ENCODE measurements at places on chromosomes 2 and 18.

DNA sequence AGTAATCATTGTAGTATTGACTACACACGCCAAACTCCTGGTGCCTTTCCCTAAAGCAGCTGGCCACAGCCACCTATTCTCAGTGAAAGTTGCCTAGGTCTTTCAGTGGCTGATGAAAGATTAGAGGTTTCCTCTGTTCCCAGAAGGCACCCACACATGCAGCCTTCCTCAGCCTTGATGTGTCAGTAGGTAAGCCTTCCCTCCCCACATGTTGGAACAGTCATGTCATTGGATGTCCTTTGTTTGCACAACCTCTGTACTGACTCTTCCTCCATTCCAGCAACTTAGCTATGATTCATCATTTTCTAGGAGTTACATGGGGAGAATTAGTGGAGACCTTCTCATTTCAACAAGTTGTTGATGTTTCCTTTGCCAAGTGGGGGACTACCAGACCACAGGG is 630.8 kb upstream of the SLC39A10 start:
- DNase-seq: no peak

GRCh38 chr18:49112664-49113063 is 161.9 kb upstream of the SMAD7 start:
- DNase-seq: no peak

DNA sequence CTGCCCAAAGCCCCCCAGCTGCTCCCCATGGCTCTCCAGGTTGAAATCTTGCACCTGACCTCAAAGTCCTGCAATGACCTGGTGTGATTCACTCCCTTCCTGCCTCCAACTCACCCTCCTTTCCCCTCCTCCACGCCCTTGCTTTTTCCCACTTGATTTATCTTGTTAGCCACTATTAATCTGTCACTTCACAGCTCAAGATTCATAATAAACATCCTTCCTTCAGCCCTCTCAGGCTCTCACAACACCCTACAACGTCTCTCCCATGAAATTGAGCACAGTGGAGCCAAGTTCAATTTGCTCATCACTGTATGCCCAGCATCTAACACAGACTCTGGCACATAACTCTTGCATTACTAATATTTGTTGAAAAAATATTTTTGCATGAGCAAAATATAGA is 85.6 kb upstream of the SLC35G4 start:
- DNase-seq: no peak

DNA sequence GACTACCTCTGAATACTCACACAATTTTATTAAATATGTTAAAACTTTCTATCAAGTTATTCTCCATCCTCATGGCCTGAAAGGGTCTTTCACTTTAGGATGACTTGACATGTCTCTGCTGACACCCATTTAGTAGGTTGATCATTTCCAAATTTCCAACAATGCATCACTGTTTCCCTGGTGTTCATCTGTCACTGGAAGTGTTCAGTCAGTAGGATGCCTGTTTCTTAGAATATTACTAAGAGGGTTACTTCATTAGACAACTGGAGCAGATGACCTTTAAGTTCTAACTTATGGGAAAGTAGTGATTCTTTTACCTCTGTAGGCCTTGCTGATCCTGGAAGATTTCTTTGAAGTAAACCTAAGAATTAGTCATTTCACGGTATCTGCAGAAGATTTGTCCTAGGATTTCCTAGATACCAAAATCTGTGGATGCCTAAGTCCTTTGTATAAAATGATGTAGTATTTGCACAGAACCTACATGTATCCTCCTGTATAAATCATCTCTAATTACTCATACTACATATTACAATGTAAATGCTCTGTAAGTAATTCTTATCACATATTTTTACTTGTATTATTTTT is 77.7 kb downstream of the MAP3K20 start:
- no peak for DNase-seq

GRCh38 chr18:34522603-34523002 is 187.5 kb upstream of the DTNA start:
- DNase-seq: no peak

DNA sequence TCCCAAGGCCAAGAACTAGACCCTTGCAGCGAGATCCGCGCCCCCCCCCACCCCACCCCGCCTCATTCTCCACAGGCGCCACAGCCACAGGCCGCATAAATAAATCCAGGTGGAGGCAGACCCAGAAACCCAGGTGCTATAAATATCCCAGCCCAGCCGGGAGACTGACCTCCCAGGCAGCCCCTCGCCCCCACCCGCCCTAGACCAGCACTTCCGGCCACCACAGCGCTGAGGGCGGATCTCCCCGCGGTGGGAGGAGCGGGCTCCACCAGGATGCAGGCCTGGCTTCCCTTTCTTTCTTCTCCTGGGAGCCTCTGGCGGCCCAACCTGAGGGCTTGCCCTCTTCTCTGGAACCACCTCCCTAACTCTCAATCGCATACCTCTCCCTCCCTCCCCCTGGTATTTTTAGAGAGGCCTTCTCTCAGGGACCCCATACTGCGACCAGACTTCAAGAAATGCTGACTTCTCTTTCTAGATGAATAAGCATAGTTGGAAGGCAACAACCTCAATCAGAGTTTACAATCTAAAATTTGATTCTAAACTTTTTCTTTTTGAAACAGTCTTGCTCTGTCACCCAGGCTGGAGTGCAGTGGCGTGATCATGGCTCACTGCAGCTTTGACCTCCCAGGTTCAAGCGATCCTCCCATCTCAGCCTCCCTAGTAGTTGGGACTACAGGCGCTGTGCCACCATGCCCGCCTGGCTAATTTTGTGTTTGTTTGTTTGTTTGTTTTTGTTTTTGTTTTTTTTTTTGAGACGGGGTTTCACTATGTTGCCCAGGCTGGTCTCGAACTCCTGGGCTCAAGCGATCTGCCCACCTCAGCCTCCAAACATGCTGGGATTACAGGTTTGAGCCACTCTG is 55.0 kb downstream of the PKDCC start:
- DNase-seq: peak; percentile 56

DNA sequence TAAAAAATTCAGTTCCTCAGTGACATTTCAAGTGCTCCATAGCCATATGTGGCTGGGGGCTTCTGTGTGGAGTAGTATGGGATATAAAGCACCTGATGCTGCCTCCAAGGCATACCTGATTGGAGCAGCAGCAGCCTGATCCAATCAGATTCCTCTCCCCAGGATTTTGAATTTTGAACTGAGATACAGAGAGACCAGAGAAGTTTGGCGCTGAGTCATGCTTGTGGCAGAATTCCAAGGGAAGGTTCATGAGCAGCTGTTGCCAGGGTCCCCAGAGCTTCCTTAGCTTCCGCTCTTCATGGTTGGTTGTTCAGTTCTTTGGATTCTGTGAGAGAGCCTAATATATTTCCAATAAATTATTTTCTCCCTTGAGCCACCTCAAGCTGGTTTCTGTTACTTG is 29.0 kb upstream of the CFAP36 start:
- DNase-seq: no peak
